ENCODE measurements at places on chromosomes 6 and 20.

DNA sequence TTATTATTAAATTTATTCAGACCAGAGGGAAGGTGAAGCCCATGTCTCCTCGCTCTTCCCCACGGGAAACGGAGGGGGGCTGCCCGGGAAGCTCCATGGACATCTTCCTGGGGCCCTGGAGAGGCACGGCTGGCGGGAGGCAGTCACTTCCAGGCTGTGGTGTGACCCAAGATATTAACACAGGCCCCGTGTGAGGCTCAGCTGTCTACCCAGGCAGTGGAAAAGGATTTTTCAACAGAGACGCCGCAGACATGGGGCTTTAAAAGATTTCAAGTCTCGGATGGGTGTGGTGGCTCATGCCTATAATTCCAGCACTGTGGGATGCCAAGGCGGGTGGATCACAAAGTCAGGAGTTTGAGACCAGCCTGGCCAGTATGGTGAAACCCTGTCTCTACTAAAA lies 117.9 kb downstream of the ERMARD start:
- DNase-seq = no peak

- DNase-seq = no peak
Observed at GRCh38 chr6:53244958-53245357, 96.3 kb upstream of the GCM1 start.

DNA sequence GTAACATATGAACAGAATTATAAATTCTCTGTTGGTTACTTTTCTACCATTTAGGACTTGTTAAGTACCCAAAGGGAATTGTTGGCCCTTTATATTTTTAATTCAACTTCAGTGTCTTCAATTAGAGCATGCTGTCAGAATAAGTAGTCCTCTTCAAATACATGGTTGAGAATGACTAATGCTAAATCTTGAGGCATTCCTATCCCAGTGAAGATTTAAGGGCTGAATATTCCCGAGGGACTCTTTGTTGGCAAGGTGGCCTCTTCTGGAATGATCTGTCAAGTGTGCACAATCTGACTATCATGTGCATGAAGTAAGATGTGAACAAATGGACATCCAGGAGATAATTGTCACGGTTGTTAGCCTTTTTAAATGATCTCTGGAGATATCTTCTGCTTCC lies 421.7 kb downstream of the BMP2 start:
- DNase-seq = no peak

DNA sequence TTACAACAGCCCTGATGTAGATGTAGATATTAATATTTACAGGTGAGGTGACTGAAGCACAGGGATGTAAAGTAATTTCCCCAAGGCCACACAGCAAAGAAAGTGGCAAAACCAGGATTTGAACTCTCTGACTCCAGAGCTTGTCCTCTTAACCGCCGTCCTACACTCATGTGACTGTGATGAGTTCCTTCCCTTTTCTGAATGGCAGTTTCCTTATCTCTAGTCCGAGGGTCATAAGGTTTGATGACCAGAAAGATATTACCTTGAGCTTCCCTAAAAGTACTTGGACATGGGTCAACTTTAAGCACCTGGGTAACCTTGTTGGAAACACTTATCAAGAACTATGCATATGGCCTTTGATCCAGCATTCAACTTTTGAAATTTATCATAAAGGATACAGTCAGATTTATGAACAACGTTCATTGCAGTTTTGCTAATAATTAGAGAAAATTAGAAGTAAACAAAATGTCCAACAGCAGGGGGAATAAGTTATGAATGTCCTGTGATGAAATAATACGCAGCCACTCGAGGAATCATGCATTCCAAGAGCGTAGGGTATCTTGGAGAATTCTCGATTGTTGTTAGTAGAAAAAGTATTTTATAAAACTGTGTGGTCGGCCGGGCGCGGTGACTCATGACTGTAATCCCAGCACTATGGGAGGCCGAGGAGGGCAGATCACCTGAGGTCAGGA lies 2.3 kb upstream of the TLDC2 start:
- no peak for DNase-seq

GRCh38 chr6:49205526-49205925 lies 257.5 kb downstream of the MMUT start:
- no peak for DNase-seq

DNA sequence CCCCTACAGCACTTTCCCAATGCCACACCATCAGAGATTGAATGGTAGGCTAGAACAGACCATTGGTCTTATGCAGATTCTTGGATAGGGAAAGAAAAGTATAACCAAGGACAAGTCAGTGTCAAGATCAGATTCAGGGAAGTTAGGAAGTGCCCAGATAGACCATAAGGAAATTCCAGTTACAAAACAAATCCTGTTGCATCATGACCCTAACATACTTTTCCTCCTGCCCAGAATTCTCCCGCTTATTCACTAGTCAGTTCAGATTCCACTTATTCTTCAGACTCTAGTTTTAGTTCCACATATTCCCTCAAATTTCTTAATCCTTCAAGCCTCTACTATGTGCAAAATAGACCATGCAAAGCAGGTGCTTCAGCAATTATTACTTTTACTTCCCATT lies 20.7 kb downstream of the METTL24 start:
- no peak for DNase-seq

GRCh38 chr6:21722510-21722909 lies 129.0 kb downstream of the SOX4 start:
- no peak for DNase-seq

DNA sequence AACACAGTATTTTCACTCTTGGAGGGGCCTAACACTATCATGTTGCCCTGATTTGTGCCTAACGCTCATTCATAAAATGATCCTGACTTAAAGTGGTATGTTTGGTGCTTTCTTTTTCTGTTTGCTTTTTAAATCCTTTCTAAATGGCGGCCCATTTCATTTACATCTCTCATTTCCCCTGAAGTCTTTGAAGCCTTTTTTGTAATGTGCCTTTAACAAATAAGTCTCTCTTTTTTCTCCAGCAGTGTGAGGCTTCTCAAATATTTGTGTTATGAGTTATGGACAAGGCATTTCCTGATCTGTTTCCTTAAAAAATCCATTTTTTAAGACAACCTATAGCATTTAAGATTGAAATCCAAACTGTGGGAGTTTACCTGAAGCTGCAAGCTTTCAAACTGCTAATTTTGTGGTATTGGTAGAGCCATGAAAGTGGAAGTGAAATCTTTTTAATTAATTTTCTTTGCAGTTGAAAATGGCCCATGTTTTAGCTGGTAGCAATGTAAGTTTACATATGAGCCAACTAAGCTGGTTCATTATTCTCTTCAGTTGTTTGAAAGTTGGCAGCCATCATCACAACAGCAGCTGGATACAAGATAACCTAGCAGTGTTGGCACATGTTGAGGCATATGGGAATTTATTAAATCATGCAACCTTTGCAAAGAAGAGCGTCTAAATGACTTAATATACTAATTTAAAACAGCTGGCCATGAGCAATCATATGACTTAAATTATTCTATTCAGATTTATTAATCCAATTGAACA lies 469.7 kb downstream of the CDKAL1 start:
- DNase-seq = peak; percentile 55

DNA sequence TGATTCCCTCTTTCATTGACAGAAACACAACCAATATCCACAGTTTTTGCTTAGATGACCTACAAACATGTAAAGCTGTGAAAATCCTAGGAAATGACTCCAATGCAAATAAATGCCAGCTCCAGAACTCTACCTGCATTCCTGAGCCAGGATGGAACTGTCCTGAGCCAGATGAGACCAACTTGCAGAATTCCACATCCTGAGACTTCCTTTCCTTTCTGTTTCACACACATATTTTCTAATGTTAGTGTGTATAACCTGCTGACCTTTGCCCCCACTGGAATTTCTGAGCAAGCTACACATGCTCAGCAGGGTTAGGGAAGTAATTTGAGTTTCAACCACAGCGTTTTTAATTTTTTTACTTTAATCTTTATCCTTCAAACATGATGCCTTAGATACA lies 69.6 kb upstream of the ADGRF1 start:
- DNase-seq = no peak

DNA sequence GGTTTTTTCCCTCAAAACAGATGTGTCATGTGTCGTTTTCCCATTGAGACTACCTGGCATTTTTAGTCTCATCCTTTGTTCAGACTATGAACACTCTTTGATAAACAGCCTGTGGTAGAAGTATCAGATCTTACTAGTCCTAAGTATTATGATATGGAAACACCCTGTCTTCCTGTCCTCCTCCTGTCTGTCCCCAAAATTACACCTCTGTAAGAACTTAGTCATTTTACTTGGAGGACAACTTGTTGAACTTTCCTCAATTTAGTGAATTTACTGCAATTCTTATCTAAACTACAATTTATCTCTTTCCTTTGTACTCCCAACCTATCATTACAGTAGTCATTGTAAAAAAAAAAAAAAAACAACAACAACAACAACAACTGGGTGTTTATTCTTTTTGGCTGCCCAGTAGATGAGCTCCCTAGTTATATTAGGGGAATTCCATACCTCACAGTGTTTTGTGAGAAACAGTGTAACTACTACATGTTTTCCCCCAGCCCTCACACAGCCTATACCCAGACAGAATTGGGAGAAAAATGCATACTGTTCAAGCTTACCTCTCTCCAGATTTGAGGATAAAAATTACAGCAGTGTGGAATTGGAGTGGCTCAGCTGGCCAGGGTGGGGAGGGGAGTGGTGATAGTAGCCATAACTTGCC lies 18.5 kb upstream of the ERVFRD-1 start:
- no peak for DNase-seq

DNA sequence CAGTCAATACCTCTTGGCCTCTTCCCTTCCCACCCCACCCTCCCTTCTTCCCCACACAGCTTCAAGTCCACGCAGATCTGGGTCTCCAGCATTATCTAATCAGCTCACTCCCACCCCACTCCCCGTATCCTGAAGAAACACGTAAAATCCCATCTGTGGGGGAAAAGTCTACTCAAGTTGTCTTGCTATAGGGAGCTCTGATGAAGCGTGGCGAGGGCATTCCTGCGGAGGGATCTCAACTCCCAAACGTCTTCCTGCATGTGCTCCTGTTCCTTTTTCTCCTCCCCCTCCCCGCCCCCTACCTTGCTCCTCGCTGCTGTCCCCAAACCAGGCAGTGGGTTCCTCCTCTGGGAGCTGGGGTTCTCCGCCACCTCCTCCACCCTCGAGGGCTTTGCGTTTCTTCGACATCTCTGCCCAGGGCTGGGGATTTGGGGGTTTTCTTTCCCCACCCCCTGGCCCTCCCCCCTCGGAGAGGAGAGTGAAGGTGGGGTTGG lies 181.8 kb downstream of the TBXT start:
- no peak for DNase-seq

DNA sequence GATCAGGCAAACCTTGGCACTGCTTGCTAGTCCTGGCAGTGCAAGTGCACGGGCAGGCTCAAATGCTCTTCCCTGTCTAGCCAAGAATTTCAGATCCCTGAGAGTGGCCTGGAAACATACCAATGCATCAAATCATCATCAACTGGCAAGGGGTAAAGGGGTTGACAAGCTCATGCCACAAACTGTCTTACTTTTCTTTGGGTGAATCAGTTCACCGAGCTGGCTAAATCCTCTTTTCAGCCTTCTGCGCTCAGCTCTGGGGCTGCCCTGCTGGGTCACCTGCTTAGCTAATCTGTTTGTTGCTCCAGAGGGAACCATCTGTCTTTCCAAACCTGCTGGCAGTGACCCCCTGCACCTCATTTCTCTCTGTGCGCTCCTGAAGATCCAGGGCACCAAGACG lies 59.5 kb downstream of the LYRM4 start:
- no peak for DNase-seq

GRCh38 chr6:20744911-20745557 lies 210.8 kb downstream of the CDKAL1 start:
- no peak for DNase-seq

- DNase-seq = no peak
Observed at GRCh38 chr6:16168858-16169257, 40.0 kb downstream of the MYLIP start.

GRCh38 chr20:8005033-8005432 lies 14.5 kb downstream of the TMX4 start:
- no peak for DNase-seq

DNA sequence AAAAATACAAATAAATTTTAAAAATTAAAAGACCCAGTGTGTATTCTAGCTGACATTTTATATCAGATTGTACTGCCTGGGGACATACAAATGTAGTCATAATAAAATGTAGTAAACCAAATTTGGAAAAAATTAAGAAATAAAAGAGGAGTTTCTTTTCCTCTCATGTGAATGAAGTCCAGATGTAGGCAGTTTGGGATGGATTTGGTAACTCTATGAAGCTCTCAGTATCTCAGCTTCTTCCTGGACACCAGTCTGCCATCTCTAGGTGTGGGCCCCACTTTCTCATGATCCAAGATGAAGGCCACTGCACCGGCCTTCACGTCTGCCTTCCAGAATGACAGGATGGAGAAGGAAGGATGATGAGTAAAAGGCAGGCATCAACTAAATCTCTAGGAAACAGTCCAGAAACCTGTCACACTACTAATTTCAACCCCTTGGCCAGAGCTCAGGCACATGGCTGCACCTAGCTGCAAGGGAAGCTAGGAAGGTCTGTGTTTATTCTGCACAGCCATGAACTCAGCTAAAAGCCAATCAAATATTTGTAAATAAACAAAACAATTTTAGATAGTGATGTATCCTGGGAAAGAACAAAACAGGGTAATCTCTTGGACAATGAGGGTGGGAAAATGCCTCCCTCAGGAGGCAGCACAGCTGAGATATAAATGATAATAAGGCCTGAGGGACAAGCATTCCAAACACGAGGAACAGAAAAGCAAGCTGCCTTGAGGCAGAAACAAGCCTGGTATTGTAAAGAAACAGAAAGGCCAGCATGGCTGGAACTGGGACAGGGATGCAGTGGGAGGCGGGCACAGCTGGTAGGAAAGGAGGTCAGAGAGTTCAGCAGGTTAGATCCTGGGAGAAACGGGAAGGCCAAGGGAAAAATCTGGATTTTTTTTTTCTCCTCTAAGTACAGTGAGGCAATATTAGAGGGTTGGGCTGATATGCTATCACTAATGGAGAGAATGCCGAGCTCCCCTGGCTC lies 88.5 kb upstream of the PTPN1 start:
- DNase-seq = no peak

GRCh38 chr6:26159357-26160273 lies 72.4 kb downstream of the HFE start:
- DNase-seq = no peak

- no peak for DNase-seq
Observed at GRCh38 chr6:112636650-112637262, 289.6 kb downstream of the RFPL4B start.

DNA sequence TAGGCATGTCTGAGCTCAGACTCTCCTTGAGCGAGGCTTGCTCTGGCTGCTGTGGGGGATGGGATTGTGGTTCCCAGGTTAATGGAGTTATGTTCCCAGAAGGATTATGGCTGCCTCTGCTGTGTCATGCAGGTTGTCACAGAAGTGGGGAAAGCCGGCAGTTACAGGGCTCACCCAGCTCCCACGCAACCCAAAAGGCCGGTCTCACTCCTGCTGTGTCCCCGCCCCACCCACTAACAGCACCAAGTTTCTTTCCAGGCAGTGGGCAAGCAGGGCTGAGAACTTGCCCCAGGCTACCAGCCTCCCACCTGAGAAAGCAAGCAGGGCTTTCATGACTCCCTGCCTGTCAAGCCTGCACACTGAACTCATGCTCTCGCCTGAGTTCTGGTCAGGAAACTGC lies 750.5 kb downstream of the FRK start:
- DNase-seq = no peak

DNA sequence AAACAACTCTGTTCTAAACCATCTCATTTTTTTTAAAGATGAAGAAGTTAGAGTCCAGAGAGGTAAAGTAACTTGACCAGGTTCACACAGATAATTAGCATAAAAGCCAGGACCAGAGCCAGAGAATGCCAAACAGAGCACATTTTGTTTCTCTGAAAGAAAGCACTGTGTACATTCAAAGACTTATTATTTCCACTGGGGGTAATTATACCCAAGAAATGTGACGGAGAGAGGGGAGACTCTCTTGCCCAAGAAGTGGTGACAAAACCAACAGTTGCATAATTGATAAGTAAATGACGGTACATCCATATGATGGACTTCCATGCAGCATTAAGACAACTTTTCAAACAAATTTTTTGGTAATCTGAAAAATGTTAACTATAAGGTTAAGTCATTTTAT lies 111.6 kb downstream of the RTN4IP1 start:
- no peak for DNase-seq

Measured in non-pigmented ciliary epithelial cell (primary cell).